Stimulated activated CD4-positive, alpha-beta T cell treated with anti-CD3 and anti-CD28 coated beads, Interleukin-12 subunit alpha, Interleukin-12 subunit beta, amount 100 ng/mL, for 48 hours (primary cell): ENCODE measurements at places on chromosomes 12 and 14.

DNA sequence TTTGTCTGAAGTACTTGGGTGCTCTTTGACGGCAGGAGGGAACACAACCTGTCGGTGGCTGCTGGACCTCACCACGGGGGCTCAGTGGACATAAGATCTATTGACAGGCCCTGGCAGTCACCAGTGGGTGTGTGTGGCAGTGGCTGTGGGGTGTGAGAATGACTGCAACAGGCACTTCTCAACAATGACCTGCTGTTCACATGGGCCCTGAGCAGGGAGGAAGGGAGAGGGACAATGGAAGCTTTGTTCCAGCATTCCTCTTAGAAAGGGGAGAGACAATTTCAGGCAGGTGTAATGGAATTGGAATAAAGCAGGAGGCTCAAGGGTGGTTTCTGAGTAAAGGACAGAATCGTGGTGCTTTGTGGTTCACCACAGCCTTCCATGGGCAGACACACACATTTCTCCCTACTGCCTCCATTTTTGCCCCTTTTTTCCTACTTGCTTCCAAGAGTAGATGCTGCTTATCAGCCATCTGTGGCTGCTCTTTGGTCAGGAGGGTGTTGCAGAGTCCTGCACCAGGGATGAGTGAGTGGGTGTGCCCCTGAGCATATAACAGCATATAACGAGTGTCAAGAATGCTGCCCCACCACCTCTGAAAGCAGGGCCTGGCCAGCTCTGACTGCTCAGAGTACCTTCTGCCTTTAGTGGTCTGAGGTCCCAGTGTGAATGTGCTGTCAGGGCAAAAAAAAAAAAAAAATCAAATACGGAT is 267.7 kb downstream of the RASSF9 start:
- no peak for DNase-seq

GRCh38 chr14:68470361-68470760 is 322.5 kb downstream of the ZFP36L1 start:
- no peak for DNase-seq

DNA sequence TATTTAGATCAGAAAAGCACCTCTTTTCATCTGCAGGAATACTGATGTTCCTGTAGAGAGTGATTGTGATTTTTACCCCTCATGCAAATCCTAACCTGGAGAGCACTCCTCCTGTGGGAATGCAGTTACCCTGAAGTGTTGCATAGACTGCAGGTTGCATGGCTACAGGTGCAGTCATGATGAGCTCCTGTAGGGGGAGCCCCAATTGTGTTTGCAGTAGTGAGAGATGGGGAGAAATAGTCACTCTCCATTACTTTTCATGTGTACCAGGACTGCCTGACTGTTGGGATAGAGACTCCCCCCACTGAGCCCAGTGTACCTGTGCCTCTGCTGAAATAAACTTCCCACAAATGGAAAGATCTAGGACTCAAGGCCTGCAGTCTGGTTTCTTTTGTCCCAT is 1086.5 kb downstream of the SLC6A15 start:
- peak; percentile 7 for DNase-seq

- no peak for DNase-seq
These were observed 53.1 kb downstream of the TSPAN11 start for GRCh38 chr12:30979371-30980259.

DNA sequence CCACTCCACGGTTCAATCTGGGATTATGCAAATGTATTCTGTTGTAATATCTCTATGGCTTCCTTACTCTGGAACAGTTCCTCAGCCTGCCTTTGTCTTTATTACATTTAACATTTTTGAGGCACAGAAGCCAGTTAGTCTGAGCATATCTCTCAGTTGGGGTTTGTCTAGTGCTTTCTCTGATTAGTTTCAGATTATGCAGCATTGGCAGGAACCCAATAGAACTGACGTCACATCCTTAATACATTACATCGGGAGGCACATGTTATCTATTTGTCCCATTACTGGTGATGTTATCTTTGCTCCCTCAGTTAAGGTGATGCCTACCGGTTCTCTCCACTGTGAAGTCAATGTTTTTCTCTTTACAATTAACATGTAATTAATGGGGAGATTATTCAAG is 62.4 kb downstream of the PPM1A start:
- no peak for DNase-seq
